Activated CD8-positive, alpha-beta memory T cell treated with anti-CD3 and anti-CD28 coated beads for 4 hours (primary cell): ENCODE measurements at places on chromosomes 12 and 14.

- DNase-seq, result no peak
These were observed 59.5 kb downstream of the RBM19 start for GRCh38 chr12:113906411-113907200.

GRCh38 chr12:77049767-77050353 lies 15.5 kb downstream of the E2F7 start:
- DNase-seq, result no peak

GRCh38 chr12:3973973-3974644 lies 100.9 kb upstream of the PARP11 start:
- DNase-seq, result no peak

GRCh38 chr14:95374239-95374997 lies 54.7 kb upstream of the CLMN start:
- no peak for DNase-seq

GRCh38 chr14:78135450-78135891 lies 34.7 kb upstream of the NRXN3 start:
- no peak for DNase-seq

DNA sequence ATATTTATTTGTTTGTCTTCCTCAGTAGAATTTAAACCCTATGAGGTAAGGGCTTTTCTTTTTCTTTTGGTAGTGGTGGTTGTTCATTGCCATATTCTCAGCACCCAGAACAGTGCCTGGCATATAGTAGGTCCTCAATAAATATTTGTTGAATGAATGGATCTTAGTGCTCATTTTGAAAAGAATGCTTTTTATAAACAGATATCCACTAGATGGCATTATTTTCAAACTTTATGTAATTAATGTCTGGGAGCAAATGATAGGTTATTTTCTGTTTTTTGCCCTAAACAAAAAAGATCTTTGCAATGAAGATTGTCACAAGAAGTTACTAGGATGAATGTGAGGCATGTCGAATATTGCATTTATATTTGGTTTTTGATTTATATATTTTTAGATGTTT lies 64.1 kb downstream of the RAD51B start:
- no peak for DNase-seq

GRCh38 chr14:75658957-75659356 lies 1.7 kb downstream of the ERG28 start:
- DNase-seq, result no peak

- no peak for DNase-seq
These were observed 125.9 kb downstream of the CCER1 start for GRCh38 chr12:90829044-90829443.
